Right ventricle myocardium inferior (tissue), 1 donor: ENCODE measurements at places on chromosomes 2 and 18.

GRCh38 chr2:150732064-150732463, 244.6 kb upstream of the RND3 start:
- no peak for DNase-seq

GRCh38 chr2:189783451-189783926, 650 bp downstream of the ORMDL1 start:
- DNase-seq: no peak

DNA sequence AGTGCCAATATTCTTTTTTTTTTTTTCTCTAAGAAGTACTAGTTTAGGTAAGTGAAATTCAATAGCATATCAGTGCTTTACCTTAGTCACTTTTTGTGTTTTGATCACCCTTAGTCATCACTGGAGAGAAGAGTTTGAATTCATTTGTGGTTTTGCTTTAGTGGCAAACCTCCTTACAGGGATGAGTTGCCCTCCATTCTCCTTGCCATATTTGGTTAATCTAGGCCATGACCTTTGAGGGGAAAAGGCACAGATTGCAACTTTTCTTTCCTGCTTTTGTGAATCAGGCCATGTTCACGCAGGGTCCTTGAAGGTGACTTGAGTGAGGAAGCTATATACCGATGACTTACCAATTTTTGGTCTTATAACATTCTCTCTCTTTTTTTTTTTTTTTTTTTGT, 34.4 kb downstream of the PLEKHA3 start:
- DNase-seq: no peak

GRCh38 chr2:147679191-147679954, 165.5 kb upstream of the ACVR2A start:
- DNase-seq: no peak

GRCh38 chr2:150646746-150647145, 159.3 kb upstream of the RND3 start:
- DNase-seq: no peak
